ENCODE measurements at places on chromosomes 1 and 21.

DNA sequence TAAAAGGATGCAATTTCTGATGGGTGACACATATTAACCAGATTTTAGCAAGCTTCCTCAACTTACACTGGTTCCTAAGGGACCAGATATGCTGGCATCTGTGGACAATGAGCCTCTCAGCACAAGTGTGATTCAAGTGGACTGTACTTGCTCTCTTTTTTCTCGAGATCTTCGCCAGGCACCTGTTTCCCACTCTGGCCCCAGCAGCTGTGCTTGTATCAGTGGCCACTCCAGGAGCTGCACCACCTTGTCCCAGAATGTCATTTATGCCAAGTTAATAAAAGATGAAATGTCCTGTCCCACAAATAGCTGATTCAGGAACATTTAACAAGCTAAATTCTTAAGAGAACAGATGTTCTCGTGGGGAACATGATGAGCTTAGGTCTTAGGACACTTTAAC is 14.6 kb downstream of the C1orf198 start:
- DNase-seq: no peak
- H3K4me3 ChIP-seq: no peak overlapping the region
- no peaks in the 10 kb centered on the region for H3K27me3 ChIP-seq
- H3K27ac ChIP-seq: no peak overlapping the region

DNA sequence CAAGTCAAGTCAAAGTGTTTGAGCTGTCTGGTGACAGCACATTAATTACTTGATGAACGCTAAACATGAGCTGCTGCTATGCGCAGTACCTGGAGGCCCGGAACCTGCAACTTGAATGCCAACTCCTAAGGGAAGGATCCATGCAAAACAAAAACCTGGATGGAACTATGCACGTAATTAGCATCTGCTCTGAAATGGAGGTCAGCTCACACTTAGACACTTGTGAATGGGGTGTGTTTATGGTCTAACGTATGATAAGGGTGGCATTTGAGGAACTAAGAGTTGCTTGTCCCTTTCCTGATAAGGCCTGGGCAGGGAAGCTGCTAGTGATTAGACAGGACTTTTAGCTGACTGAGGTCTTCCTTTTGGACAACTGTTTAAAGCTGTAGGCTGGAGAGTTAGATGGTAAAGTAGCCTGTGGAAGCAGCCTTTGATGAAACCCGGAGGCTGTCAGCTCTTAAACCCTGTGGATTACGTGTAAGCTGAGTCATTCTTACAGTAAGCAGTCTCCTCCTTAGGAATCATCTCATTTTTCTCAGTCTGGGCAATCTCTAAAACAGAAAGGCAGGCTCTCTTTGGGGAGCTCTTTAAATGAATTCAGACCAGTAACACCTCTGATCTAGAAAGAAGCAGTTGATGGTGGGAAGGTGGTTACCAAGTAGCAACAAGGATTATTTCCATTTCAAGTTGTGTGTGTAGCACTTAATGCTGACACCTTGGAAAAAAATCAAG is 6.8 kb downstream of the TENT5C start:
- DNase-seq: peak; percentile 34
- no peaks in the 10 kb centered on the region for H3K27me3 ChIP-seq
- H3K4me3 ChIP-seq: no peak overlapping the region
- H3K27ac ChIP-seq: peak overlapping the region; percentile 8
- H3K36me3 ChIP-seq: no peaks in the 10 kb centered on the region

- peaks cover 17% of the 10 kb centered on the region for H3K36me3 ChIP-seq
- peak overlapping the region; percentile 66 for H3K27ac ChIP-seq
- H3K4me3 ChIP-seq: peak overlapping the region; percentile 65
These were observed 630 bp downstream of the ACP6 start for GRCh38 chr1:147669469-147670318.

- no peak overlapping the region for H3K4me3 ChIP-seq
- H3K27ac ChIP-seq: peak overlapping the region; percentile 65
- no peaks in the 10 kb centered on the region for H3K36me3 ChIP-seq
- peaks cover 39% of the 10 kb centered on the region for H3K4me1 ChIP-seq
These were observed 21.1 kb upstream of the F3 start for GRCh38 chr1:94562519-94563260.

GRCh38 chr1:236334893-236335545 is 53.3 kb upstream of the ERO1B start:
- H3K4me1 ChIP-seq: peaks cover 11% of the 10 kb centered on the region
- no peak overlapping the region for H3K4me3 ChIP-seq
- H3K27me3 ChIP-seq: no peaks in the 10 kb centered on the region
- DNase-seq: no peak
- no peak overlapping the region for H3K27ac ChIP-seq

DNA sequence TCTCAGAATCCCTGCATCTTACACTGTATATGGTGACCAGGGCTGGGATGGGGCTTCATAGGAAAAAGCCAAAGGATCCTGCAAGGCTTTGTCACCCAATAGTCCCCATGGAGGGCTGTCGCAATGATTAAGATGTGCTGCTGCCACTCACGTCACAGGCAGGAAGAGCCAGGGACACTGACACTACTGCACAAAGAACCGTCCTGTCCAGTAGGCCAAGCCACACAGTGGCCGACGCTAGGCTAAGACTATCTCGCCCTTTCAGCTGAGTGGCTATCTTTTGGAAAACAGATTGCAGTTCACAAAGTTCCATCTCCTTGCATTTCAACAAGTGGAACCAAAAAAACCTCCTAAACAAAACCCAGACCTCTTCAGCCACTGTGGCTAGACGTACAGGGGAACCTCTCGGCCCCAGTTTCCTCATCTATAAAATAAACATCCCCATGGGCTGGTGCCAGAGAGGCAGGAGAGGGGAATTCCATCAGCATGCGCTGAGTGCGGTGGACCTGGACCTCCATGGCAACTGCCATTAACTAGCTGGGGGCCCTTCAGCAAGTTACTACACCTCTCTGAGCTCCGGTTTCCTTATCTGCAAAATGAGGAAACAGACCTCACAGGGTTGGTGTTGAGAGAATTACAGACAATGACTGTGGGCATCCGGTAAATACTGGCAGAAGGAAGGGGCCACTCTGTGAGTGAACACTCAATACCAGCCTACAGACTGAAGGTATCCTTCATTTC is 8.7 kb downstream of the CAPZB start:
- no peak for DNase-seq
- no peaks in the 10 kb centered on the region for H3K36me3 ChIP-seq
- H3K27me3 ChIP-seq: no peaks in the 10 kb centered on the region
- no peak overlapping the region for H3K4me3 ChIP-seq
- no peaks in the 10 kb centered on the region for H3K4me1 ChIP-seq
- H3K27ac ChIP-seq: no peak overlapping the region

- DNase-seq: peak; percentile 43
- no peak overlapping the region for H3K4me3 ChIP-seq
- no peaks in the 10 kb centered on the region for H3K36me3 ChIP-seq
- no peaks in the 10 kb centered on the region for H3K27me3 ChIP-seq
- no peak overlapping the region for H3K27ac ChIP-seq
These were observed 273.2 kb downstream of the GRIK3 start for GRCh38 chr1:36761113-36761512.

- DNase-seq: no peak
- H3K4me1 ChIP-seq: no peaks in the 10 kb centered on the region
- H3K27ac ChIP-seq: no peak overlapping the region
- peaks cover 78% of the 10 kb centered on the region for H3K36me3 ChIP-seq
These were observed 45.5 kb downstream of the NCF2 start for GRCh38 chr1:183544598-183545297.

DNA sequence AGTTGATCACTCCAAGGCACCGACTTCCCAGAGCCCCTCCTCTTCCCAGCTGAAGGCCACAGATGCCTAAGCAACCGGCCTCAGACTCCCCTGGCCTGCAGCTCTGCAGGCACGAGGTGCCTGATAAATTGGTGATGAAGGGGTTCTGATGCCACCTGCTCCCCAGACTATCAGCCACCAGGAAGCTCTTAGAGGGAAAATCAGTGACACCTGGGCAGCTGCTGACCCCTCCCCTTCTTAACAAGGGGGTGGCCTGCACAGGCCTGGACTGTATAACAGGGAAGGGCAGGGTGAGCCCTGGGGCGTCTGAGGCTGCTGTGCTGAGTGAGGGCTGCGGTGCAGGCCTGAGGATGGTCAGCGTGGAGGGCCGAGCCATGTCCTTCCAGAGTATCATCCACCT is at the start of gene PADI6:
TSS of gene PADI6 (plus strand) at position 301 of the 400 bp plus-strand sequence. CDS start at position 351, 50 bp downstream.
- DNase-seq: no peak
- no peak within 1 kb of the TSS for H3K27ac ChIP-seq
- H3K27me3 ChIP-seq: no peaks in the 10 kb centered on the region
- H3K4me3 ChIP-seq: no peak within 1 kb of the TSS

All from PC-9 (cell line).